ENCODE measurements at places on chromosomes 5 and 9. TPM values are rescaled to one million over a fixed set of nuclear protein-coding genes. Genes with fewer than 3 reads are reported as not detected.

The TAF1L gene
- total RNA-seq = not detected

The ANKRD31 gene
- 0.08 TPM for total RNA-seq

The PDZD2 gene
- 0.23 TPM for total RNA-seq

The SPAG8 gene
- 0.76 TPM for total RNA-seq

The PCDH12 gene
- total RNA-seq = not detected

The TNFSF8 gene
- total RNA-seq = not detected

The DUSP1 gene
- total RNA-seq = 531 TPM

The C9 gene
- not detected for total RNA-seq

The BNC2 gene
- total RNA-seq = 7.2 TPM

The SLC25A48 gene
- not detected for total RNA-seq

The IL4 gene
- not detected for total RNA-seq

The BTNL9 gene
- 1.0 TPM for total RNA-seq

The IL13 gene
- not detected for total RNA-seq

The TTC23L gene
- total RNA-seq = not detected

The OR1J2 gene
- total RNA-seq = not detected

The LECT2 gene
- total RNA-seq = not detected

The GOLM1 gene
- total RNA-seq = 117 TPM

The DNM1 gene
- 101 TPM for total RNA-seq

The ANKDD1B gene
- total RNA-seq = not detected

The ERMP1 gene
- 18.1 TPM for total RNA-seq

Measured in A549 treated with GW870086 at 1 μM for 4 hours (cell line).